ENCODE measurements at places on chromosomes 5 and 9.

- DNase-seq = no peak
These were observed 20.2 kb downstream of the TTC33 start for GRCh38 chr5:40735609-40736008.

DNA sequence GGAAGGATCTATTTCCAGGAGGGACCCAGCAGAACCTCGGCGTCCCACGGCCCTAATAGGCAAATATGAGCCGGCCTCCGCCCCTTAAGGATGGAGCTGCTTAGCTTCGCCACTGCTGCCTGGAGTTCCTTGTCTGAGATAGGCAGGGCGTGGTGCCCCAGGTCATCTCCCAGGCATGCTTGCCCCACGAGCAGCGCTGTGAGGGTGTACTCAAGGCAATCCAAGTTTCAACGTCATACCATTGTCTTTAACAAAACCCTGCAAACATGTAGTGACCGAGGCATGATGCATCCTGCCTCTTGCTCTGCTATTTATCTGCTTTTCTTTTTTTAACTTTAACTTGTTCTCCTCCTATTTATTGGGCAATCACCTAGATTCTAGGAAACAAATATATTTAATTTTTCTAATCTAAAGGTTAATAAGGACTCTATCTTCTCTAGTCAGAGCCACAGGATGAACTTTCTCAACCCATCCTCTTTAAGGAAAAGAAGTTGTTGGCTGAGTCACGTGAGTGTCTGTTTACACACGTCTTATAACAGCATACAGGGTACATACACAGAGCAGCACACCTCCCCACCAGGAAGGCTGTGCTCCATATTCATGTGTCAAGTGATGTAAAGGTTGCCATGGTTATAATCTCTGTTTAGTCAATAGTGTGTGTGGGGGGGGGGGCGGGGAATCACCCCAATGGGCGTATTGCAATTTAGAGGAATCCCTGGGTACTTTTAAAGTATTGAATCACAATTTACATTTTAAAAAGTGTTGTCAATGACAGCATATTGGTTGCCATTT is 27.3 kb upstream of the ZSWIM6 start:
- DNase-seq = no peak

- DNase-seq = no peak
These were observed 77.0 kb upstream of the SEMA6A start for GRCh38 chr5:116651653-116652052.

GRCh38 chr9:135336722-135337527 is 142.7 kb upstream of the PPP1R26 start:
- peak; percentile 30 for DNase-seq

GRCh38 chr9:100455470-100455869 is 17.5 kb upstream of the TMEFF1 start:
- no peak for DNase-seq

DNA sequence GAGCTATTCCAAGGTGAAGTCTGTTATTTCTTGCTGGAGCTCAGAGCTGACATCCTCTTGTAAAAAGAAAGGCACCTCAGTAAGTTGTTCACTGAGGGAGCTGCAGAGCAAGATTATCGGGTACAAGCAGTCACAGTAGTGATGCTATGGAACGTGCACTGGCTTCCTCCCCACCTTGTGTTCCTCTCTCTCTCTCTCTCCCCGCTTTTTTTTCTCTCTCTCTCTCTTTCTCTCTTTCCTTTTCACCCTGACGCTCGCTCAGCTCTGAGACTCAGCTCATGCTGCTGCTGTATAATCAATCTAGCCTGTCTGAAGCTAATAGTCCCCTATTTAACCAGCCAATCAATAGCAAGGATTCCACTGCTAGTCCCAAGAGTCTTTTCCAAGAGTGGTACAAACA is 587.6 kb upstream of the CDH18 start:
- no peak for DNase-seq

DNA sequence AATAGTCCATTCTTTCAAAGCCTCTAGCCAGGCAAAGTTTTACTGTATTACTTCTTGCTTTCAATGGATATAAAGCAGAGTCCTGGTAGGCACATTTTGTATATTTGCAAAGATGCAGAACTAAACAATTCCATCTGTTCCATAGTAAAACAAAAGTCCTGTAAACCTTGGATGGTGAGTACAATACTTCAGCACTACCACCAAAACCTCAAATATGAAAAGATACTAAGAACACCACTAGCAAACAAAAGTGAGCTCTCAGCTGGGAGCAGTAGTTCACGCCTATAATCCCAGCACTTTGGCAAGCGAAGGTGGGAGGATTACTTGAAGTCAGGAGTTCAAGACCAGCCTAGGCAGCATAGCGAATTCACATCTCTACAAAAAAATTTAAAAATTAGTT is 195.0 kb downstream of the MSX2 start:
- DNase-seq = no peak
